Aorta (tissue), 5 donors: ENCODE measurements at places on chromosomes 11 and 22. TPM values are rescaled to one million over a fixed set of nuclear protein-coding genes. Genes with fewer than 3 reads are reported as not detected.

GRCh38 chr11:95595541-95595940 is 194.0 kb downstream of the FAM76B start:
- no peak for DNase-seq

DNA sequence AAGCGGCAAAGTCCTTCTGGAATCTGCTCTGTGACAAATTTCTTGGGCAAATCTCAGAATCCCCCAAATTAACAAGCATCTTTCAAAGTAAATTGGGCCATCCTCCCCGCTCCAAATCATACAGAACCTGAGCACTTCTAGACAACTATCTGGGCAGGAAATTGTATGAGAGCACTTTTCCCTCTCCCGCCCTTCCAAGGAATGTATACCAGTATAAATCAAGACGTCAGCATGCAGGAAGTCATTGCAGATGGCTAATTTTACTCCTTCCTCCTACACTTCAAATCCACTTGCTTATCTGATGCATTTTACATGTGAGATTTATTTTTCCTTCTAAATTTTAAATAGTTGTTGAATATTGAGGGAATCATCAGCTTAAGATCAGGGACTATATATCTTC is 52.1 kb downstream of the NTM start:
- DNase-seq: no peak

DNA sequence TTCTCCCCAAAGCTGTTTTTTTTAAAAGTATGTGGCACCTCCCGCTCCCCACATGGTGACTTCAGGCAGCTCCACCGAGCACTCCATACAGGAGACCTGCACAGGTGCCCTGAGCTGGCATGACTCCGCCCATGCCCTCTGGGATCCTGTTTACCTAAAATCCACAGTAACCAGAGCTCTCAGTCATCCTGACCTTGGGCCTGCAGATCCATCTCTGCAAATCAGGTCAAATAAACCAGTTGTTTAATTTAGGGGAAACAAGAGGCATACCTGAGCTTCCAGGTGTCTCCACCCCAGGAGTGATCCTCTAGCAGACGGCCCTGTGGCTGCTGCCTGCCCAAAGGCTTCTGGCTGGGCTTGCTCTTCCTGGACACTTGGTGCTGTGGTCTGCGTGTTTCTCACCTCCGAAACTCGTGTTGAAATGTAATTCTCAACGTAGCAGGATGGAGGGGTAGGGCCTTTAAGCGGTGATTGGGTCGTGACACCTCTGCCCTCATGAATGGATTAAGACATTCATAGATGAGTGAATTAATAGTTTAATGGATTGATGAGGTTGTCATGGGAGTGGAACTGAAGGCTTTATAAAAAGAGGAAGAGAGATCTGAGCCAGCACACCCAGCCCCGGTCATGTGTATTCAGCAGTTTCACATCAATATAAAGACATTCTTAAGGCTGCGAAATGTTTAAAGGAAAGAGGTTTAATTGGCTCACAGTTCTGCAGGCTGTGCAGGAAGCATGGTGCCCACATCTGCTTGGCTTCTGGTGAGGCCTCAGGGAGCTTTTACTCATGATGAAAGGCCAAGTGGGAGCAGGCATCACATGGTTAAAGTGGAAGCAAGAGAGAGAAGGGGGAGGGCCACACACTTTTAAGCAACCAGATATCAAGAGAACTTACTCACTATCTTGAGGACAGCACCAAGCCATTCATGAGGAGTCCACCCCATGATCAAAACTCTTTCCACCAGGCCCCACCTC is 34.1 kb downstream of the LINC01488 start:
- no peak for DNase-seq

DNA sequence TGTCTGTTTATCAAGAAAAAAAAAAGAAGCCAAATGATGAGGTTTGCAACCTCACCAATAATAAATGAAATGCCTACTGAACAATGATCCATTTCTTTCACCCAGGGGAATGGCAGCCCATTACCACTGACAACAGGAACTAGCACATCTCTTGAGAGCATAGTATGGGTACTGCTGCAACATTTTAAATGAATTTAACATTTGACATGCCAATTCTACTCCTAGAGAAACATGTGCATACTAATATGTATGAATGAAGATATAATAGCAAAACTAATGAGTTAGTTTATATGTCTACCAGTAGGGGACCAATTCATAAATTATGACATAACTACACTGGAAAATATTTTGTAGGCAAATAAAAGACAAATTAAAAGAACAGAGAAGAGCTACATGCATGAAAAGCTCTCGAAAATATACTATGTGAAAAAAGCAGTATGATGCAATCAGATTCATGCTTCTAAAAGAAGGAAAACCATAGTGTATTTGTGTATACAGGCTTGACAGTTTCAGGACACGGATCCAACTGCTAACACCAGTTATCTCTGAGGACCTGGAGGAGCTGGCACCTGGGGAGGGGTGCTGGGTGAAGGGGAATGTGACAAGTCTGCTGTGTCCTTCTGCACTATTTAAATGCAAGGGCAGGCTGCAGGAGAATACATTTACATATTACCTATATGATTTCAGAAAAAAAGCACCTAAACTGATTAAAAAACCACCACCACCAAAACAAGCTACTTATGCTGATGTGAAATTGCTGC is 6.9 kb downstream of the SMCO4 start:
- DNase-seq: no peak

DNA sequence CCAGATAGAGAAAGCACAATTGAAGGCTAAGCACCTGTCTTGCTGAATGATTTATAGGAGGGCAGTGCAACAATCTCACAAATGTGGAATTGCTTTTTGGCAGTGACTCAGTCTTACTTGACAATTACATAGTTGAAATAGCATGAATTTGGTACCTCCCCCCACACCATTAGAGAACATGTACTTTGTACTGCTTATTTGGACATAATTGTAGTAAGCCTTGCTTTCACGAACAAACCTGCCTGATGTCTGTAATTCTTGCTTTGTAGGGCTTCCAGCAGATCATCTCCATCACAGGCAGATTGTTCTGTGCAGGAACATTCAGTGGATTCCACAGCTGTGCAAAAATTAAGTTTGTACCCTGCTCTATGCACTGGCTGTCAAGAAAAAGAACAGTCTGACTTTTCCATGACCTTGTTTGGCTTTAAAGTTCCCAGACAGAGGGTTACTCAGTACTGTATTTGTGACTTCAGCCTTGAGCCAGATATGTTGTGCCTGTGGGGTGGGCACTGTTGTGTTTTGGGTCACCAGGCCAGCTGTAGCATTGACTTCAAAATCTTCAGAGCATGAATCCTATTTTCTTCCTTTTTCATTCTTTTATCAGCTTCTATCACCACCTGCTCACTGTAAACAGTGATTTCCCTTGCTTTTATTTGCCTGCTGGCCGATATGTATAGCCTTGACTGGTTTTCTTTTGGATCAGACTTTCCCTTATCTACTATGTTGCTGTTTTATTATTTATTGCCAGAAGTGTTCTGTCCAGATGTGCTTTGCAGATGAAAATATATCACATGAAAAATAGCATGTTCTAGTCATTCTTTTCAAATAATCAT is 941.0 kb upstream of the CHORDC1 start:
- DNase-seq: no peak

GRCh38 chr11:65595131-65595530 is 469 bp downstream of the KCNK7 start:
- no peak for DNase-seq

CRYBB2 gene
- not detected for total RNA-seq

DNA sequence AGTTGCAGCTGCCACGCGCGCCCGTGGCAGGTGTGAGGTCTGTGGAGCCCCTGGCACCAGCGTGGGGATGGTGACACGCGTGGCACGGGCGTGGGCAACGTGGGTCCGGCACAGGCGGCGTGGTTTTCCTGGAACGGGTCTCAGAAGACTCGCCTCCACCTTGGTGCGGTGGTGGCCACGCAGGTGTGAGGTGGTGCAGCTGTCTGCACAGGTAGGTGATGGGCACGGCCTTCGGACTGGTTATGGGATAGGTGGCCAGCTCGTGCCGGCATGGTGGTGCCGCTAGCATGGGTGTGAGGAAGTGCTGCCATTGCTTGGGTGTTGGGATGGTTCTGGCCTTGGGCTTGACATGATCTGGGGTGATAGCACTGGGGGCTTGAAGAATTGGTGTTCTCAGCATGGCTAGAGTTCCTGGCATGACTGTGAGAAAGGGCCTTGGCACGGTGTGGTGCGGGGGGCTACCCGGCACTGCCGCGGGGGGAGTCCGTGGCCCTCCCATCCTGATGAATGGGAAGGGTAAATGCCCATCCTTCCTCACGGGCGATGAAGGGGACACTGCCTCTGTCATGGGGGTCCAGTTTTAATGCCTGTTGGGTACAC is 531 bp downstream of the DAGLA start:
- peak; percentile 64 for DNase-seq

GRCh38 chr11:110470716-110471115 is 41.0 kb downstream of the FDX1 start:
- DNase-seq: no peak

CARD10 gene
- 24.9 TPM for total RNA-seq

GRCh38 chr11:30919389-30920152 is 333.4 kb upstream of the MPPED2 start:
- DNase-seq: no peak
